ENCODE measurements at places on chromosomes 1 and 21.

DNA sequence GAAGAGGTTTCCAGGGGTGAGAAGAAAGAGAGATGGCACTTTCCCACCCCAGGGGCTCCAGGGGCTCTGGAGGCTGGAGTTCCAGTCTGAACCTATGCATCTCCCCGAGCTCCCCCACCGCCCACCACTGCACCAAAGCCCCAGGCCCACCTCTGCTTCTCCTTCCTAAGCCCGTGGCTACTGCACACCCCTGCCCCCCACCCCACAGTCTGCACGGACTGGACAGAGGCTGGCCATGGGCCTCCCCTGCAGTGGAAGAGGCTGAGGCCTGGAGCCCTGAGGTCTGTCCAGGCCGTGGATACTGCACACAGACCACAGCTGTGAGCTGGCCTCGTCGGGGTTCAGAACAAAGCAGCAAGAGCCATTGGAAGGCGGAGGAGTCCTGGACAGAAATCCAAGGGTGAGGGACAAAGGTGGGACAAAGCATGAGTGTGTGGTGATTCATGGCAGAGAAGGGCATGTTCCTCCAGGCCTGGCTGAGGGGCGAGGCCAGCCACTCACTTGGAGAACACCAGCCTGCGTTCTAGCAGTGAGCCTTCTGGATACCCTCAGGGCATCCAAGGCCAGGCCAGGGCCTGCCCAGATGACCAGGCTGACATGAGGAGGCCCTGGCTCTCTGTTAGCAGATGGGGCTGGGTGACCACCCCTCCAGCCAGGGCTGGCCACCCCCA is 244.8 kb upstream of the VAMP3 start:
- DNase-seq: no peak

GRCh38 chr21:16302851-16303282 is 573.1 kb downstream of the USP25 start:
- DNase-seq: no peak

- no peak for DNase-seq
Measured at GRCh38 chr1:89536555-89537341, 12.1 kb downstream of the LRRC8B start.

GRCh38 chr1:48036710-48037355 is 39.6 kb upstream of the TRABD2B start:
- peak; percentile 88 for DNase-seq

GRCh38 chr1:62333441-62333840 is 14.2 kb upstream of the KANK4 start:
- DNase-seq: no peak

GRCh38 chr1:31407029-31407626 is 5.9 kb upstream of the SERINC2 start:
- no peak for DNase-seq

DNA sequence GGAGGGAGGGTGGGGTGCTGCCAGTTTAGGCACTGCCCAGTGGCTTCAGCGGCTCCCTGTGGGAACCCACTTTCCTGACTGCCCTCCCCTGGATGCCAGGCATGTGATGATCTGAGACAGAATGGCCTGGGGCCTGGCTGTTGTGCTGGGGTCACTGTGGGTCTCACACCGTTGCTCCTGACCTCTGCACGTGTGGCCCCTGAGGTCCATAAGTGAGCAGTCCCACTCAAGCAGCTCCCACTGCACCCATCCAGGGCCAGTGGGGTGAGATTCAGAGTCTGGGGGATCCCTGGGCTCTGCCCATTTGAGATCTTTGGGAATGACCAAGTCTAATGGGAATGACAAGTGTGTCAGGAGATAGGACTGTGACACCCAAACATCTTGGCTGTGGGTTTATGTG is 18.0 kb downstream of the PODN start:
- no peak for DNase-seq

GRCh38 chr1:42165511-42166210 is 1.1 kb upstream of the GUCA2A start:
- peak; percentile 62 for DNase-seq

GRCh38 chr1:108200687-108201051 is 526 bp upstream of the SLC25A24 start:
- peak; percentile 74 for DNase-seq

DNA sequence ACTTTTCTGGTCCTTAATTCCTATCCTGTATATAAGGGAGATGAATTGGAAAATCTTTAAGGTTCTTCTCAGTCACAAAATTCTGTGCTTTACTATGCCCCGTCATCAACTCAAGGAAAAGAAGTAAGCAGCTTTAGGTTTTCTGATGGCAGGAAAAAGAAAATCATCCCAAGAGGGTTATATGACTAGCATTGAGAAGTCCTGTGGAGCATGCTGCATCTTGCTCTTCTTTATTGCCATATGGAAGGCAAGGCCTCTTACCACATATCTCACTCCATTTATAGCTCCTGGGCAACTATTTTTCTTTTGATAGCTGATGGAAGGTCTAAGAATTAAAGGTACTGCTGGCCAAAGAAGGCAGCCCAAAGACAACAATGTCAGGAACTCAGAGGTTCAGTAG is 552.5 kb downstream of the DPYD start:
- no peak for DNase-seq

DNA sequence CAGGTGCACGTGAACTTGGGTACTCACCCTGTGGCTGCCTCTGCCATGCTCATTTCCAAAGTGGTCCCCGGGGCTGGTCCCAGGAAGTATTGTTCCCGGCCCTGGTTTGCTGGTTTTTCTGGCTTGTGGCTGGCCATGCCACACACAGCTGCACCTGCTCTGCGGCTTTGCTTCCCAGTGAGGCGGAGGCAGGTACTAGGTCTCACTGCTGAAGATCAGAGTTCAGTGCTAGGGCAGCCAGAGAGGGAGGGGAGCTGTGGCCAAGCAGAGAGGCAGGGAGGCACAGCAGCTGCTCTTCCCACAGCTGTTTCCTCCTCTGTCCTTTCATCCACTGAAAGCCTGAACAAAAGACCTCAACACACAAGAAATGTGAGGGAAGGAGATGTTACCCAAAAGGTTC is 30.5 kb downstream of the ENO1 start:
- DNase-seq: no peak

GRCh38 chr21:38326899-38327298 is 70.1 kb downstream of the KCNJ15 start:
- no peak for DNase-seq

- DNase-seq: no peak
Measured at GRCh38 chr21:33651965-33652680, 9.8 kb downstream of the ITSN1 start.

GRCh38 chr1:93433407-93433961 is 14.4 kb upstream of the FNBP1L start:
- no peak for DNase-seq

DNA sequence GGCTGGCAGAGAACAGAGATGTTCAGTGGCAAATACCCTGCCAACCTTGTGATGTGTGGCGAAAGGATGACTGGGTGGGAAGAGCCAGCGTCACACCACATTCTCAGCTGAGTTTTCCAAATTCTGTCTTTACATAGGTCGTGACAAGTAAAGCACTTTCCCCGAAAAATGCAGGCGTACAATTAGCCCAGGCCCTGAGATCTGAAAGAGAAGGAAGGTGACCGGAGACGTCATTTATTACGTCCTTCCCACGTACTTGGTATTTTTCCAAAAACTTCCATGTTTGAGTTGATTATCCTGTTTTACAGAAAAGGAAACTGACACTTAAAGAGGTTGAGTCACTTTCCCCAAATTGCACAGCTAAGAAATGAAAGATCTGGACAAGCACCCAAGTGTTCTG is 413.3 kb downstream of the PRDM2 start:
- DNase-seq: no peak

- no peak for DNase-seq
Measured at GRCh38 chr1:6965083-6965934, 180.1 kb downstream of the CAMTA1 start.

DNA sequence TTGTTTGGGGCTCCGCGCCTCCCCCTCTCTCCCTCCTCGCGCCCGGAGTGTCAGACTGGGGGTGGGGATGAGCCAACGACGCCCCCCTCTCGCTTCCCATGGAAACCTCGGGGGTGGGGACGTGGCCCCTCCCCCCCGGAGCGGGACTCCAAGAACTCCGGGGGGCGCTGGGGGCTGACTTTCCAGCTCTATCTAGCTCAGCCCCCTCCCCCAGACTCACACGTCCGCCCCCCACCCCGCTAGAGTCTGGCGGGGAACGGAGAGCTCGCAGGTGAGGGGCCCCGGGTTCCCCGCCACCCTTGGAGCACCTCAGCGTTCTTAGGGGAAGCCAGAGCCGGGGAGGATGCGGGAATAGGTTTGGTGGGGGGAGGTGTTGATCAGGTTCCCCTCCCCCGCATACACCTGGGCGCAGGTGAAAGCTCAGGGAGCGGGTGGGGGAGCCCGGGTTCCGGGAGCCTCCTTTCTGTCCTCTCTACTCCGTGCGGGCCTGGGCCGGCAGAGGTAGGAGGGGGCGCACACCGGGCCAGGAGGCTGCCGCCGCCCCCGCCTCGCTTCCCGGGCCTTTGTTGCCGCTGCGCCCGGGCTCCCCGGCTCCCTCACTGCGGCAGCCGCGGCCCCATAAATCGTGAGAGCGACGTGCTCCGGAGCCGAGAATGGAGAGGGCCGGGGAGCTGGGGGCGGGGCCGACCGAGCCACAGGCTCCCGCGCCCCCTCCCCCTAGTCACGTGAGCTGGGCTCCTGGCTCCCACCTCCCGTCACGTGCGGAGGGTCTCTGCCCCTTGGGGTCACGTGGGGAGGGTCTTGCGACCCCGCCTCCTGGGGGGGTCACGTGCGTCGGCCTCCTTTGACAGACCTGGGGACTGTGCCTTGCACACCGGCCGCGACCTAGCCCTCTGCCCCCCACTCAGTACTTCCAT is 1.9 kb downstream of the EFNA3 start:
- no peak for DNase-seq

GRCh38 chr1:223374064-223374610 is 10.2 kb upstream of the SUSD4 start:
- no peak for DNase-seq

Measured in ACHN (cell line).